ENCODE measurements at places on chromosomes 6 and 20.

DNA sequence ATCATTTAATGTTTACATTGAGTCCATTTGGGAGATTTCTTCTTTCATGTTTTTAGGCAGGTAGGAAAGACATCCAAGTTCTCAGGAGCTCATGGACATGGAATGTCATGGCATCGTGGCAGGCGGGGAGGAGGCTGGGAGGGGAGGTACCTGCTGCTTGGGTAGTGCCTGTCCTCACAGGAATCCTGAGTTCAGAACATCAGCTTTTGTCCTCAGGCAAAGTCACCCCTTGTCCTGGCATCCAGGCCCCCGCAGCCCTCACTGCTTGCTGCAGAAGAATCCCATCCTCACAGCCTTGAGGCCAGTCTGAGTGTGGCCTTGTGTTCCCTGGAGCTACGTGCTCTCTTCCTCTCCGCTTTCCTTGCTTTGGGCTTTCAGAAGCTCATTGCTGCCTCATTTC lies 157.4 kb downstream of the CFAP61 start:
- DNase-seq, result no peak

DNA sequence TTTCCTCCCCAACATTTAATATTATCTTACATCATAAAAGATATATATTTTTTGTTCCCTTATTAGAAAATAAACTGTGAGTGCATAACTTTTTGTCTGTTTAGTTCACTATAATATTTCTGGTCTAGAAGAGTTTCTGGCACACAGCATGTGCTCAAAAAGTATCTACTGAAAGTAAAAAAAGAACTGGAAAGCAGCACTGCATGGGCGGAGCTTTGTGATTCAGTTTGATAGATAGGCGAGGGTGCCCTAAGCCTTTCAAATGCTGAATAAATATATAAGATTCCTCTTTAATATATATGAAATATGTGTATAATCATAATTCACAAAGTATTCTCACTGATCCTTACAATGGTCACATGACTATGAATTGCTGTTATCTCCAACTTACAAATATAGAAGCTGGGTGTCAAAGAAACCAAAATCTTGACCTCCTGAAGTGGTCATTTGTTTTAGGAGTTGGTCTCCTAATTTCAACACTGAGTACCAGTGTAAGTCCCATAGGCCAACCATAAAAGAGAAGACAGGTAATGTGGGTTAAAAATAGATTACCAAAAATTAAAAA lies 50.8 kb downstream of the OR2B2 start:
- DNase-seq, result no peak

- DNase-seq, result no peak
Measured at GRCh38 chr6:100626721-100627120, 162.0 kb upstream of the SIM1 start.

GRCh38 chr6:81897793-81898192 lies 145.3 kb upstream of the TENT5A start:
- DNase-seq, result no peak

GRCh38 chr20:19114410-19114809 lies 98.0 kb upstream of the SLC24A3 start:
- DNase-seq, result no peak

GRCh38 chr6:109455437-109456110 lies at the start of gene MICAL1:
TSS of gene MICAL1 (minus strand) at chr6:109455772. CDS start at chr6:109454196, 1,576 bp downstream.
- DNase-seq, result peak; percentile 92

- DNase-seq, result no peak
Measured at GRCh38 chr20:48126227-48126740, 341.0 kb upstream of the SULF2 start.

- DNase-seq, result no peak
Measured at GRCh38 chr6:80015839-80016435, 11.5 kb downstream of the TTK start.

DNA sequence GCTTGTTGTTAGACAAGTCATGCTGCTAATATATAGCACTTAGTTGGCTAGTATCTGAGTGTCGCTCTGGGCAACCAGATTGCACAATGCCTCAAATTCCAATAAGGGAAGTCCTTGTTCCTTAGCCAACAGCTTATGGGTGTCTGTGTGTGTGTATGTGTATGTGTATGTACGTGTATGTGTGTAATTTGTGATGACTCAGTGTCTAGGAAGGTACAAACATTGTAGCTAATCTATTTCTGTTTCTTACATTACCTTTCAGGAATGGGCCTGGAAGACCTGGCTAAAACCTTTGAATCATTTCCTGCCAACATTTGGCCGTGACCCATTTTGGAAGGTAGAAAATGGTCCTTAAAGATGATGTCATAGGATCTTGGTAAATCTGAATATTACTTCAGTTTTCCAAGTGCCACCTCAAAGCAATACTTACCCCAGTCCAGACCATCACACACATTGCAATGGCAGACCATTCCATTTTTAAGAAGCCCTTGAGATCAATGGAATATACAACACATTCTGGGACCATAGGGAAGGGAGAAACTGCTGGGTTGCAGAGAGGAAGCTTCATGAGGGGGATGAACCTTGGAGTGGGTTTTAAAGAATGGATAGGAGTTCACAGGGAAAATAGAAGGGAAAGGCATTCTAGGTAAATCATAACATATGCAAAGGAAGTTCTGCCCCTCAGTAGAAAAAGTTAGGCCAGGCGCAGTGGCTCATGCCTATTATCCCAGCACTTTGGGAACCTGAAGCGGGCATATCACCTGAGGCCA lies 25.1 kb downstream of the NEDD9 start:
- DNase-seq, result no peak

GRCh38 chr6:122578961-122579360 lies 31.2 kb upstream of the PKIB start:
- no peak for DNase-seq

GRCh38 chr20:44644230-44644617 lies 7.3 kb downstream of the ADA start:
- DNase-seq, result no peak

GRCh38 chr20:36197271-36197670 lies 39.0 kb upstream of the AAR2 start:
- no peak for DNase-seq

DNA sequence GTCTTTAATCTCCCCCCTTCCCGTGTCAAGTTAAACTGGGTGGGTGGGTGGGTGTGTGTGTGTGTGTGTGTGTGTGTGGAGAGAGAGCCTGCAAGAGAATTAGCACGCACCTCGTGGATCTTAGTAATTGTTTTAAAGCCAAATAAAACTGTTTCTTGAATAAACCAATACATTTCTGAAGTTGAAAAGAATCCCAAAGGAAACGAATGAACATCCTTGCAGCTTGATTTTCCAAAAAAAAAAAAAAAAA lies 381 bp upstream of the BICRAL start:
- DNase-seq, result peak; percentile 94

DNA sequence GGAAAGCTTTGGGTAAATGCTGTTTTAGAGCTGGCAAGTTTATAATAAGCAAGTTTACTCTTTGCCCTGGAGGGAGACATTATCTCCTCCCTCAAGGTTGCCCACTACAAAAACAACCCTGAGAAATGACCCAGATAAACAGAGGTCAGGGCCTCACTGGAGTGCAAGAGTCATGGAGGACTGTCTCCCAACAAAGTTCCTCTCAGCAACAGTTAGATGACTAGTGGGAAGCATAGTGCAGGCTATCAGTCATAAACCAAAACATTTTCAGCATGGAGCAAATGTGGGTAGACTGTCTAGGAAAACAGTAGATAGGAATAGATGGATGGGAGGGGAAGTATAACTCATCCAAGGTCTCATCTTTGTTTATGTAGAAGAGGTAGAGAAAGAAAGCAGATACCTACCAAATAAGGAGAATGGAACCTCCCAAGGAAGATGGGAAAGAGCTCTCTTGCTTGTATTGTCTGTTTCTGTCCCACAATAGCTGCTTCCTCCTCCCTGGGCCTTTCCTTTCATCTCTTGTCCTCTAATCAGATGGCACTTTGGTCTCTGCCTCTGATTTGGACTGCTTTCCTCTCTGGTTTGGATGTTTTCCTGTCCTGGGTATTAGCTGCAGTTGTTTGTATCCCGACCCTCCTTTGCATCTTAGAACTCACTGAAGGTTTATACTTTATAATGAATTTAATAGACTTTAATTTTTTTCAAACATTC lies 95.4 kb downstream of the WASF1 start:
- no peak for DNase-seq

GRCh38 chr6:35181933-35182612 lies 31.7 kb upstream of the SCUBE3 start:
- peak; percentile 60 for DNase-seq

DNA sequence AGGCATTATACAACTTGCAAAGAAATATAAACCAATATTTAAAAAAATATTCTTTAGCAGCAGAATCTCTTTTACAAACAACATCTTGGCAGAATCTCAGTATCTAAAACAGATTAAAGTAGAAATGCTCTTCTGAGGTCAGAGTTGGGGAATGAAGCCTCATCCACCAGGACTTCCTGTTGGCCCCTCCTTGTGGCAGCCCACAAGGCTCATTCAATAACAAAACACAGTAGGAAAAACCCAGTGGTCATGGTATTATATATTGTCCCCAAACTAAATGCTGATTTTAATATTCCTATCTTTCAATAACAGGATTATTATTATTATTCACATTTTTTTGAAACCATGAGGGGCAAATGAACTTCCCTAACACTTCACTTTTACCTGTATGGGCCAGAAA lies 368.6 kb downstream of the BTBD9 start:
- no peak for DNase-seq

- DNase-seq, result no peak
Measured at GRCh38 chr20:63333241-63333836, 27.8 kb downstream of the CHRNA4 start.

DNA sequence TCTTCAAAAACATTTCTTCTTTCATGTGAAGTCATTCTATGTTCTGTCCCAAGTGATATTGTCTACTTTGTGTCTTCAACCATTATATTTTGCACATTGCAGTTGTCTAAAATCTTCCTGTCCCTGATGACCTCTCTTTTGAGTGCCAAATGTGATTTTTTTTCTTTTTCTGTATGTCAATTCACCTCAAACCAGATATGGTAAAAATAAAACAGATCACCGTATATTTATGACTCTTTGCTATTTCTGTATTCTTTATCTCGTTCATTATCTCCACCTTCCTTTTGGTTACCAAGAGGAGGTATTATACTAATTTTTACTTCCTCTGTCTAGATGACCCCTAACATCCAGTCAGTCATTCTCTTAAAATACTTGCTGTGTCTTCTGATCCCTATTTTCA lies 165.2 kb downstream of the GRIK2 start:
- DNase-seq, result no peak

DNA sequence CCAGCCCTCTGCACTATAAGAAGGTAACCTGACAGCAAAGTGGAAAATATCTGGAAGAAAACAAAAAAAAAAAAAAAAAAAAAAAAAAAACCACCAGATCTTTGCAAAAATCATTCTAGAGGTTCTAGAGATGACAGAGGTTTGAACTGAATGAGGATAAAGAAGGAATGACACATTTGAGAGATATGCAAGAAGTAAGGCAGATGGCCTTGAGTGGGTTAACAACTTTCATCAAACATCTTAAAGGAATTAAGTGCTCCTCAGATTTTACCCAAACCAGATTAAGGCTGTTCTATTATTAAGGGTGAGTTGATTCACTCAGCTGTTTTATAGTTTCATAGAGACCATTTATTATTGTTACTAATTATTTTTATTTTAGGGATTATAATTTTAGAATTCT lies 62.0 kb downstream of the RSPO3 start:
- DNase-seq, result no peak

- no peak for DNase-seq
Measured at GRCh38 chr6:2909718-2910117, 6.6 kb upstream of the SERPINB9 start.
